D341Med (cell line): ENCODE measurements at places on chromosomes 1 and 21.

DNA sequence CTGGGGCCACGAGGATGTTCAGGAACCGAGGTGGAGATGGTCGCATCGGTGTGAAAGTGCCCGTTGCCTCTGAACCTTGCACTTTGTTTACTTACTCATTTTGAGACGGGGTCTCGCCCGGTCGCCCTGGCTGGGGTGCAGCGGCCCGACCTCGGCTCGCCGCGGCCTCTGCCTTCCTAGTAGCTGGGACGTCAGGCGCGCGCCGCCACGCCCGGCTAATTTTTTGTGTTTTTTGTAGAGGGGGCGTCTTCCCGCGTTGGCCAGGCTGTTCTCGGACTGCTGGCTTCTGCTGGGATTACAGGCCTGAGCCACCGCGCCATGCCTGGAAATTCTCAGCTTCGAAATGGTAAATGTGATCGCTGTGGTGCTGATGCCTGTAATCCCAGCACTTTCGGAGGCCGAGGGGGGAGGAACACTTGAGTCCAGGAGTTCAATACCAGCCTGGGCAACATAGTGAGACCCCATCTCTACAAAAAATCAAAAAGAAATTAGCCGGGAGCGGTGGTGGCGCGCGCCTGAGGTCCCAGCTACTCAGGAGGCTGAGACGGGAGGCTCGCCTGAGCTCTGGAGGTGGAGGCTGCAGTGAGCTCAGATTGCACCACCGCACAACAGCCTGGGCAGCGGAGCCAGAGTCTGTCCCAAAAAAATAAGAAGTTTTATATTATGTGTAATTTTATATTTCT lies 684 bp upstream of the MRPL20 start:
- DNase-seq = no peak

GRCh38 chr1:29538586-29538985 lies 302.3 kb downstream of the PTPRU start:
- DNase-seq = no peak

- no peak for DNase-seq
Measured at GRCh38 chr1:201496296-201496690, 10.6 kb downstream of the CSRP1 start.

GRCh38 chr1:223084464-223084866 lies 58.6 kb downstream of the TLR5 start:
- no peak for DNase-seq

DNA sequence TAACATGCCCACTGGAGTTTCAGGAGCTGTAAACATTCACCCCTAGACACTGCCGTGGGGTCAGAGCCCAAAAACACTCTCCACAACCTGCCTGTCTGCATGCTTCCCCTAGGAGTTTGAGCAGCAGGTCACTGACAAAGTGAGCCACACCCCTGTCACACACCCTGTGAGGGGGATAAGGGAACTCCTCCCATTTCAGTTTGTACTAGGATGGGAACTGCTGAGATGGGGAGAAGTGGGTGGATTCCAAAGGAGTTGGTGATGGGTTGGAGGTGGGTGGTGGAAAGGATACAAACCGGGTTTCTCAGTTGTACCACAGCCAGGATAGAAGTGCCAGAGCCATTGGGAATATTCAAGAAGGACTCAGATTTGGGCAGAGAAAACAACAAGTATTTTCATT lies 140.2 kb downstream of the MIS18A start:
- DNase-seq = no peak

DNA sequence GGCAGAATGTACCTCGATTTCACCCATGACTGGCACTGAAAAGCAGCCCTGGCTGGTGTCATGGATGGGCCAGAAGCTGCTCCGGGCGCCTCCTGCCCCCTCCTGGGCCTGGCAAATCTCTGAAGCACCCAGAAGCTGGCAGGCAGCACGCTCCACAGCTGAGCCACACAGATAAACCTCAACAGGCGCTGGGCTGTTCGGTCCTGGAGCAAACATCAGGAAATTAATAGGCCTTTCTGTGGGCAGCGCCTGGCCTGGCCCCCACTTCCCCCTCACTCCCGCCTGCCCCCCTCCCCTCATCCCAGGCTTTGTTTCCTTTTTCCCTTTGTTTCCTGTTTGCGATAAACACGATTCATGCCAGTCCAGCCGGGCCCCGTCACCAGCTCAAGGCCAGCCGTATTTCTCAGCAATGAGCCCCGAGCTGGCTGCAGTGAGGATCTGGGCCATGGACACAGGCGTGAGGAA lies 20.1 kb upstream of the DISP3 start:
- DNase-seq = no peak

- DNase-seq = no peak
Measured at GRCh38 chr1:233679030-233679429, 65.1 kb downstream of the KCNK1 start.
